ENCODE measurements at places on chromosomes 6 and 20.

DNA sequence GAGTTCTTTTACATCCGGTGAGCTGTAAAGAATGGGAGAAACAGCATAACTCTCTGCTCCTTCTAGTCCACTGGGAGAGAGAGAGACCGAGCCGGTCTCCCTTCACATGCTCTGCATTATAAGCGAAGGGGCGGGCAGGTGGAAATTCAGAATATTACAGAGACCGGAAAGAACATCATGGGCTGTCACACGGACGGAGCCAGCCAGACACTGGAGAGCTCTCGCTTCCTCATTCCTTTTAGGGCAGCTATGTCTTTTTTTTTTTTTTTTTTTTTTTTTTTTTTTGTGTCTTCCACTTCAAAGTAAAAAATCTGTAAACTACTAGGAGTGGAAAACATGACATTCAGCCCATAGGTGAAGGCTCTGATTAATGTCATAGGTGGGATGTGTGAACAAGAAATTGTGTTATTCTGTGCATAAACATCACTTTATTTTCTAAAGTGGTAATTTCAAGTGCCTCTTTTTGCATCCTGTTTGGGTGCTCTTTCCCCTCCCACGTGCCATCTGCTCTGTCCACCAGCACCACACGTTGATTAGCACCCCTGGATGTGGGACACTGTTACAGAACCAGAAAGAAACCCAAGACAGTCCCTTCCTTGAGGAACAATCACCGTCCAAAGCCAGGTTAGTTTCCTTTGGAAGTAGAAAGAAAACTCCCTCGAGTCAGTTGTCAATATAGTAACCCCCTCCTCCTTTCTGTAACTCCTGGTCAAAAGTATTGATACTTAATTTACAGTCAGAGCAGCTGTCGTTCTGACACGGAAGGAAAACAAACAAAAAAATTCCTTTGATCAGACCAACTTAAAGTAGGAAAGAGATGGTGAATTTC is at the start of gene TAGAP:
TSS of gene TAGAP (minus strand) at position 93 of the 829 bp plus-strand sequence. CDS start 845 bp downstream, outside the sequence.
- no peak for DNase-seq

DNA sequence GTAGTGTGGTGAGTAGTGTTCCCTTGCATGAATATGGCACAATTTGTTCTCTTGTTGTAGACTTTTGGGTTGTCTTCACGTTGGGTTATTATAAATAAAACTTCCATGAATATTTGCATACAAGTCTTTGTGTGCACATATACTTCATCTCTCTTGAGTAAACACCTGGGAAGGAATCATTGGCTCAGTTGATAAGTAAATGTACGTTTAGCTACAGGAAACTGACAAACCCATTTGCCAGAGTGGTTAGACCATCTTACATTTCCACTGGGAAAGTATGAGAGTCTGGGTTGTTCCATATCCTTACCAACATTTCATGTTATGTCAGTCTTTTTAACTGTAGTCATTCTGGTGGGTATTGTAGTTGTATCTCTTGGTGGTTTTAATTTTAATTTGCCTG is 119.2 kb downstream of the SLX4IP start:
- no peak for DNase-seq

DNA sequence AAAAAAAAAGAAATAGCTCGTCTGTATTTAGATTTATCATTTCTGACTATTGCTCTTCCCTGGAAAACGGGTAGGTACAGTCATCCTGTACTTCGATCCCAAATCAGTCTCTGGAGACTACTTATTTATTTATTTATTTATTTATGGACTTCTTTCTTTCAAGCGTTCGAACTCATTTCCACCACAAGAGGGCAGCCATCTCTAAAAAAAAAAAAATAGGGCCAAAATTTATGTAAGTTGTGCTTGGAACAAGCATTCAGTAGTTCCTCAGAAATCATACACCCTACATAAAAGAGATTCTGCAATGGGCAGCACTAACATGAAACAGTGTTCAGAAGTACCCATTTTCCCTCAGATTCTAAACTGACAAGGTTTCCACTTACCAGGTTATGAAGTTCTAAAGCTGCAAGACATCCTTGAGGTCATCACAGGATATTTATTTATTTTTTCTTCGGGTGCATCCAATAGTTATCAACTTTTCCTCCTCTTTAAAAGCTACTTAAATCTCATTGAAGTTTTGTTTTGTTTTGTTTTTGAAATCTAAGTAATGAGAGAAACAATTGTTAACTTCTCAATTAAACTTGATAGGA is 1.9 kb upstream of the BMP2 start:
- DNase-seq: no peak

GRCh38 chr6:147538821-147539220 is 30.3 kb downstream of the SAMD5 start:
- DNase-seq: no peak

- no peak for DNase-seq
Observed at GRCh38 chr6:170039156-170040114, 251.4 kb downstream of the DLL1 start.

DNA sequence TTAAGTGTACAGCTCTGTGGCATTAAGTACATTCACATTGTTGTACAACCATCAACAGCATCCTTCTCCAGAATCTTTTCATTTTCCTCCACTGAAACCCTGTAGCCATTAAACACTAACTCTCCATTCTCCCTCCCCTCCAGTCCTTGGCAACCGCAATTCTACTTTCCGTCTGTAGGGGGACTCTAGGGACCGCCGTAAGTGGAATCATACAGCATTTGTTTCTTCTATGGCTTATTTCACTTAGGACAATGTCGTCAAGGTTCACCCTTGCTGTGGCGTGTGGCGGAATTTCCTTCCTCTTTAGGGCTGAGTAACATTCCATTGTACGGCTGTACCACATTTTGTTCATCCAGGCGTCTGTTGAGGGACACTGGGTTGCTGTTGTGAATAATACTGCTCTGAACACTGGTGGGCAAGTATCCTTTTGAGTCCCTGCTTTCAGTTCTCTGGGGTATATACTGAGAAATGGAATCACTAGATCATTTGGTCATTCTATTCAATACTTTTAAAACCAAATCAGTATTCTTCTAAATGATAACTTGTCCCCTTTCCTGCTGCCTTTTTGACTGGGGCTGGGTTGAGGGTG is 50.7 kb downstream of the PPP1R3G start:
- DNase-seq: no peak

DNA sequence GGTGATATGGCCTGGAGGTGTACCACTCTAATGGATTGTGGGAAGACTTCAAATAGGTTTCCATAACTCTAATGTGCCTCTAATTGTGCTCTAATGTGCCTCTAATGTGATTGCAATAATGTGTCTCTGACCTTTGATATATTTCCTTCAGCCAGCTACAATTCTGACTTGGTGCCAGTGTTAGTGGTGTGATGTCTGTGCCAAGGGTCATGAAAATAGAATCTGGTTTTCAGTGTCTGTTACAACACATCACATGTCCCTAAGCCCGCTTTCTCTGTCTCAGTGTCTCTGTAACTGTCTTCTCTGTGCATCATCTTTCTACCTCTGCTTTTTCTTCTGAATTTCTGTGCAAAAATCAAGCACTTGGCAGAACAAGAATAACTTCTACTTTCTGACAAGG is 77.2 kb upstream of the ECI2 start:
- no peak for DNase-seq

DNA sequence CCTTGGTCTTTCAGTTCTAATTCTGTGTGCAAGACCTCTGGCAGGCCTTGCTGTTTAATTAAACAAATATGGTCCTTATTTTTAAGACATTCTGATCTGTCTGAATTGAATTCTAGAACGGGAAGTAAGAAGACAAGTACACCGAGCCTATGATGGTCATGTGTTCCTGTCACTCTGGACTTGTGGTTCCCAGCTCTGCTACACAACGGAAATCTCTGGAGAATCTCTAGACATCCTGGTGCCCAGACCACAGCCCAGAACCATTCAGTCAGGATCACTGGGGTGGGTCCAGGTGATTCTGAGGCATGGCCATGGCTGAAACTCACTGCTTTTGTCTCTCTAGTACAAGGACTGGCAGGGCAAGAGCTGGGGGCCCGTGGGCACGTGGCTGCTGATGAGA is 15.9 kb upstream of the KCNK16 start:
- no peak for DNase-seq

DNA sequence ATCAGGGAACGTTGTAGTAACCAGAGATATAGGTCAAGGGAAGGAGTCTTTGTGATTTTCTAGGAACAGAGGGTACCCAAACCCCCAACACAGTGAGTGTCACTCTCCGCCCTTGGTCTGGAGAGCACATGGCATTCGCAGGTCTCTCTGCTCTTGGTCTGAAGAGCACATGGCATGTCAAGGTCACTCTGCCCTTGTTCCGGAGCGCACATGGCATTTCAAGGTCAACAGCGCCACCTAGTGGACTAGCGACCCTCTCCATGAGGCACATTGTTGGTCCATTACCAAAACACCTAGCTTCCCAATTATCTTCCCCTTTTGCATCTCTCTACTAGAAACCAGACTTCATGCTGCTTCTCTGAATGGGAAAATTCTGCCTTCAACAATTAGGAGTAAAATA is 260.0 kb downstream of the C6orf118 start:
- DNase-seq: no peak

DNA sequence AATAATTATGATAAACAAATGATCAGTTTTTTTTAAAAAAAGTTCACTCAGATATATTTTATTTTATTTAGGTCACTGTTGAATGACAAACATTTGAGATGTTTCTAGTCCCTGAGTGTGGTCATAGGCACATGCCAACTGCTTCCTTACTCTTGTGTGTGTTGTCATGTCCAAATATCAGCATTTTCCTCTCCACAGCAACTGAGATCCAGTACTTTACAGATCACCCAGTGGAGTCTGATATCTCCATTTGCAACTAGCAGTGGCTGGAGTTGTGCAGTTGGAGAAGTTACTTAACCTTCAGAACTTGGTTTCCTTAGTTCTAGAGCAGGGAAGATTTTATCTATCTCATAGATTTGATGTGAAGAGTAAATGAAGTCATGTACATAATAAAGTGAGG is 101.3 kb downstream of the MYB start:
- no peak for DNase-seq

GRCh38 chr6:5054245-5054873 is 30.8 kb upstream of the PPP1R3G start:
- no peak for DNase-seq
